ENCODE measurements at places on chromosomes 7 and 10.
A peak's percentile ranks its signal among the peaks of the same experiment; 100 is the strongest.

DNA sequence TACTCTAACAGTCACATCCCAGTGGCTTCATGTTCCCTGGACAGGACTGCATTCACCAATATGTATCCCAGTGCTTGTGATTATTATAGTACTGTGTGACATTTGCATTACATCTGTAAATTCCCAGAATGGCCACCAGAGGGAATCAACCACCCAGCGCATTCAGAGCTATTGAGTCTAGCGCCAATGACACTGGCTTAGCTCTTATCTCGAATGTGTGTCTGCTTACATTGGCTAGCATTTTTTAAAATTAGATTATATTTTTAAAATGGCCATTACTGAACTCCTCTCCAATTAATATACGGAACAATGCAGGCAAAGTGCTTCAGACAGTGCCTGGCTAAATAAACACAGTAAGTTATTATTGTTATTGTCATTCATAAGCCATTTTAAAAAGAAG lies 36.3 kb downstream of the TRIL start:
- no peak for DNase-seq

DNA sequence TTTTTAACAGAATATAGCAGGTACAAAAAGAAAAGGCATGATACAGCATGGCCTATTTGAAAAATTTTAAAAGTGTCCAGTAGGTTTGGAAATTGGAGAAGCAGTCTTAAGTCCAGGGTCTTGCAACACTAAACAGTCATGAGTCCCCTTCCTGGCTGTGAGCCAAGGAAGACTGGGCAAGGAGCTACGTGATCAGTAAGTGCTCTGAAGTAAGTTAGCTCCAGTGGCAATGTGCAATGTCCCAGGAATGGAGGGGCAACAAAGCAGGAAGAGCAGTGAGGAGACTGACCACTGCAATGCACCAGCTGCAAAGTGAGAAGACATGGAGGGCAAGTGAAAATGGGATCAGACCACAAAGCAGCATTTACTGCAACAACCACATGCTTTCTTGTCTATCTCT lies 72.9 kb upstream of the GRID1 start:
- peak; percentile 50 for DNase-seq

DNA sequence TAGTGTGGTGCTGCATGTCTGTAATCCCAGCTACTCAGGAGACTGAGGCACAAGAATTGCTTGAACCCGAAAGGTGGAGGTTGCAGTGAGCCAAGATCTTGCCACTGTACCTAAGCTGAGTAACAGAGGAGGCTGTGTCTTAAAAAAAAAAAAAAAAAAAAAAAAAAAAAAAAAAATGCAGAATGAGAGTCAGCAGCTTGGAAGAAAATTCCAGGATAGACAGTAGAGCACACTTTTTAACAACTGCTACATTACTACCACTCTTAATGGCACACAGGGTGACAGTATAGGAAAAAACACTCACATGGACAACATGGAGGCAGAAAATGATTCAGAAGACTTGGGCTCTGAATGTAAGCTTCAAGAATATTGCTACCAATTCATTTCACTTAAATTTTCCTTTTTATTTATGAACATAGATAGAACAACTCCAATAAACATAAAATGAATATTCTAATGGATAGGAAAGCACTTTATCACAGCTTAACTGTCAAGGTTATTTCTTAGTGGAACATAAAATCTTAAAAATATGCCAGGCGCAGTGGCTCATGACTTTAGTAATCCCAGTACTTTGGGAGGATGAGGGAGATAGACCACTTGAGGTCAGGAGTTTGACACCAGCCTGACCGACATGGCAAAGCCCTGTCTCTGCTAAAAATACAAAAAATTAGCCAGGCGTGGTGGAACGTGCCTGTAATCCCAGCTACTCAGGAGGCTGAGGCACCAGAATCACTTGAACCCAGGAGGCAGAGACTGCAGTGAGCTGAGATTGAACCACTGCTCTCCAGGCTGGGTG lies 31.5 kb downstream of the CHCHD3 start:
- no peak for DNase-seq

DNA sequence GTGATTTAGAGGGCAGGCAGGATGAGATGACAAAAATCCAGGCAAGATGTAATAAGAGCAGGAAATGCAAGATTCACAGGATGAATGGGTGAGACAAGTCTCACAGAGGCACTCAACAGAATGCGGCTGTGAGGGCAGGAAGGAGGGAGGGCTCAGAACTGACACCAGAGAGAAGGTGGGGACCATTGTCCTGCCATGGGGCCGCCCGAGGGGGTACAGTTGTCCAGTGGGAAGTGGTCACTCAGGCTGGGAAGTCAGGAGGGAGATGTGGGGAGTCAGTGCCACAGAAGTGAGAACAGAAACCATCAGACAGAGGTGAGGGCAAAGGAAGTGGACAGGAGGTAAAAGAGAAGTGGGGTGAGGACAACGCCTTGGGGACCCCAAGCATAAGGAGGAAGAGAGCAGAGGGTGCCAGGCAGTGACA lies 8.9 kb downstream of the HIP1 start:
- no peak for DNase-seq

Data from renal pelvis (tissue), 12 donors.